ENCODE measurements at places on chromosomes 2 and 18.
A peak's percentile ranks its signal among the peaks of the same experiment; 100 is the strongest.

GRCh38 chr2:118133916-118134315, 45.6 kb downstream of the INSIG2 start:
- DNase-seq: no peak

DNA sequence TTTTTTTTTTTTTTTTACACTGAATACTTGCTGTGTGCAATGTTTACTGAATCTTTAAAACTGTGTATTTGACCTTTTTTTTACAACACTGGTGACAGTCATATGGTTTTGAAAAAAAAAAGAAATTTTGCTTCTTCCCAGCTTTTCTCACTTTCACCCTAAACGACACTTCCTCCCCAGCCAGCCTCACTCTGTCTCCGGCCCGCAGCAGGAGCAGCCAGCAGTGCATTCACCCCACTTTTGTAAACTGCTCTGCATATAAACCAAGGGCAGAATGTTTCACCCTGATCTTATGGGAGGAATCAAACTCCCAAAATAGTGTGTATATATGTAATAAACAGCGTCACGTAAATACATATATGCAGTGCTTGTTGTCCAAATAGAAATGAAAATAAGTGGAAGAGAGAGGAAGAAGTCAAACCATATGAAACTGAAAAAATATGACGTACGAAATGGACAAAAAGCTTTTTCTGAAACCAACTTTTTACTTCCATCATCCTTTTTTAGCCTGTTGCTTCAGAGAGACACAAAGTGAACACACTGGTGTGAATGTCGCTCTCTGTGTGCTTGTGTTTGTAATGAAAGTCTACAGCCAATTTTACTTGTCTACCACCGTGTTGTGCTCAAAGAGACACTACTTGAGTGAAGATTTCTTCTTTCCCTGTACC, 54.2 kb downstream of the ZCCHC2 start:
- no peak for DNase-seq

DNA sequence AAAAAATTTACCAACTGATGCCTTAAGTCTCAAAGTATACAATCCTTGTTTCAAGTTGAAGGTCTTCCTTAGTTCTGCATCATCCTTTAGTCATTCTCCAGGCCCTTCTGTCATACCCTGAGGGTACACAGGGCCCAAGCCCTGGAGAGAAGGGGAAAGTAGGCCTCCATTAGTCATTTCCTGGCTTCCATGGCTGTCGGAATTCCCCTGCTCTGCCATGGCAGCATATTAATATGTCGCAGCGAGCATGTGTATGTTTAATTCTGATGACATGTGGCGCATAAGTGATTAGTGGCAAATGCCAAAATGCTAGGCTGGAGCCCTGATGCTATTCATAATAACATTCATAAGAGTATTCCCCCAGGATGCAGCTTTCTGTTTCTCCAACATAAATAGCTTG, 22.1 kb downstream of the GPR39 start:
- DNase-seq: no peak

DNA sequence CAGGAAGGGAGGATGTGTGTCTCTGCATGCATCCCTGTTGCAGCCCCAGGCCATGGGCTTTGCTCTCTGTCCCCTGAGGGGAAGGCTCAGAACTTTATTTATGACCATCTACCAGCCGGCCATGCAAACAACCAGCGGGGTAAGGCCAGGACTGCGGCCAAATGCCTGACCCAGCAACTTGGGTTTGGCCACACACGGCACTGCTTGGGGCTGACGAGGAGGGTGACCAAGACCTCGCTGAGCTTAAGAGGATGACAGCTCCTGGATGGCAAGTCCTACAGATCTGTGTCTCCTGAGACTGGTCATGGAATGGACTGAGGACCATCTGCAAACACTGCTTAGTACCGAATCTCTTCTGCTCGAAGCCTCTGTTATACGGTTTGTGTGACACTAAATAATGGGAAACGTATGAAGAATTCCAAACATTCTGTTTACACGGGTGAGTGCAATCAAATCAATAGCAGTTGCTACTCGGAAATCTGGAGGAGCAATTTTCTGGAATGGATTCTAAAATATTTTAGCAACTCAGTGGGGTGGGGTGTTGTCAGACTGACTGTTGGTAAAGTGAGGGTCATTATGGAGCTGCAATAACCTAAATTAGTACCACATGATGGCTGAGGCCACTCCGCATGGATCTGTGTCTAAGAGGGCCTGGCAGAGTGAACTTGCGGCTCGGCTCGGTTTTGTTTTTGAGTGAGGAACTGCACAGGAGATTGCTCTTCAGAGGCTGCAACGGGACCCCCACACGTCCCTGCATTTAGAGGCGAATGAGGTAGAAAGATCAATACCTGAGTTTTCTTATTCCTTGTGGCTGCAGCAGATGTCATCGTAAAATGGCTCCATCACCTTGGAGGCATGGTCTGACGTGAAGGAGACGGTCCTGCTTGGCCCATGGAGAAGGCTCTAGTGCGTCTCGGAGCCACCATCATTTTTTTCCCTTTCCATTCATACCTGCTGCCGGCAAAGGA, 26.6 kb downstream of the TMEM18 start:
- no peak for DNase-seq

- no peak for DNase-seq
These were observed 67.6 kb downstream of the TBC1D8 start for GRCh38 chr2:101083613-101084012.

- no peak for DNase-seq
These were observed 376.2 kb downstream of the SOX11 start for GRCh38 chr2:6068429-6068828.

DNA sequence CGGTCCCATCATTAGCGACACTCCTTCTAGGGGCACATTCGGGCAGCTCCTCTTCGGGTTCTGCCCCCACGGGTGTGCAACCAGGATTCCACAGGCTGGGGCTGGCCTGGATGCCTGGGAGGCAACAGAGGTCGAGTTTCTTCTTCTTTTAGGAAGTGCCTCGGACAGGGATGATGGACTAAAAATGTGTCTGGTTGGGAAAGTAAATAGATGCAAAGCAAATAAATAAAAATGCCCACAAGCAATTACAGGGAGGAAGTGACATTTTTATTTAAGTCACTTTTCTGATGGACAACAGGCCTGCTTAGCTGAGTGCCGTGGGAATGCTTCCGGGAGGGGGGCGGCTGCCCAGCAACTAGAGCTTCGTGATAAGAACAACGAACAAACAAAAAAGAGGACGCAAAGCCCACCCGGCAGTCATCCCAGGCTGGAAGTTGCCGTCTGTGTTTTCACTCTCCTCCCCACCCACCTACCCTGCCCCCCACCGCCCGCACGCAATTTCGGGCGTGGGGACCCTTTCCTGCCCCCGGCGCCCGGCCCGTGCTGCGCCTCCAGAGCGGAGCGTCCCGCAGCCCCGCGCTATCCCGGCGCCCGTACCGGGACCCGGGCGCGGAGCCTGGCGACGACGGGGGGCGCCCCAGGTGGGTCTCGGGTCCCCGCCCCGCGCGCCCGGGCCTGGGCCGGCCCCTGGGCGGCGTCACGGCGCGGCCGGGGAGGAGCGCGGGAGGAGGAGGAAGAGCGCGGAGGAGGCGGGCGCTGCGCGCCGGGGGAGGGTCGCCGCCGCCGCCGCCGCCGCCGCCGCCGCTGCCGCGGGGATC, 412 bp upstream of the NCK2 start:
- DNase-seq: peak; percentile 52

- DNase-seq: no peak
These were observed 24.1 kb downstream of the TRABD2A start for GRCh38 chr2:84856787-84857186.

DNA sequence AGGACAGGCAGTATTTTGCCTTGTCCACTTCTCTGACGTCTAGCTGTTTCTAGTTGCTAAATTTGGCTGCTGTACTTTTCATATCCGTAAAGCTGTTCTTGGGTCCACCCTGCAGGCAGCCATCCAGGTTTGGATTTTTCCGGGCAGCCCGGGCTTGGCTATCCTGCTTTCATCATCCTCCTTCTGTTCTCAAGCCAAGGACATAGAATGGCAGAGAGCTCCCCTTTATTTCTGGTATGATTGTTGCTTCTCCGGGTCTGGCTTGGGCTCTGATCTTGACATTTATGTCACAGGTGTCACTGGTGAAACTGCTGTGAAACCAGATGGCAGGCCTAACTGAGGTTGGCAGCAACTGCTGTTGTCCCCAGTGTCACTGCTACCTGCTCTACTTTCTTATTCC, 35.5 kb downstream of the SCN2A start:
- DNase-seq: no peak

- DNase-seq: no peak
These were observed 14.9 kb downstream of the LPIN2 start for GRCh38 chr18:2997846-2998564.

GRCh38 chr2:235467588-235467987, 26.3 kb upstream of the AGAP1 start:
- DNase-seq: no peak

- DNase-seq: no peak
These were observed 14.0 kb downstream of the CXCR1 start for GRCh38 chr2:218152777-218153176.

GRCh38 chr2:173884025-173884802, 81.0 kb downstream of the SP3 start:
- DNase-seq: no peak

Data from D721Med (cell line).